ENCODE measurements at places on chromosomes 16 and 17.

DNA sequence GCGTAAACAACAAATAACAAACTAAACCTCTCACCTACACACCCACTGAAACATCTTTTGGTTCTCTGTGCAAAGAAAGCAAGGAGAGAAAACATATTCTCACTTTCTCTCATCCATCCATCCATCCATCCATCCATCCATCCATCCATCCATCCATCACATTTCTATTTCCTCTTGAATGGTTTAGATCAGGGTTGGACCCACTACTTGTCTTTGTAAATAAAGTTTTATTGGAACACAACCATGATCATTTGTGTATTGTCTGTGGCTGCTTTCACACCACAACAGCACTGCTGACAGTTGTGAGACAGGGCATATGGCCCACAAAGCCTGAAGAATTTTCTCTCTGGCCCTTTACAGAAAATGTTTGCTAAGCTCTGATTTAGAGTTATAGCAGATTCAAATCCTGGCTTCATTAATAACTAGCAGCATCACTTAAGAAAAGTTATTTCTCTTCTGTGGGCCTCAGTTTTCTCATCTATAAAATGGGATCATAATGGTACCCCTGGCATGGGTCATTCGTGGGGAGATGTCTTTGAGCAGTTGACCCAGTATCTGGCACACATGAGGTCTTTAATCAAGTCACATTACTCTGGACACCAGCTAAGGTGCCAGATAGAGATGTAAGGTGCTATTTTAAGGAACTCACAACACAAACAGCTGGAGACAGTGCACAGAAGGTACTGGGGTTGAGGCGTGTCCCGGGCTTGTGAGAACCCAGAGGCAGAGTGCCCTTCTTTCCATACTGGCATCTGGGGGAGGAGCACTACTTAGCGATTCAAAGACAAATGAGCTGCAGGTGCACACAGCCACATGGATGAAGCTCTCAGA is 146.3 kb downstream of the CMIP start:
- no peak for DNase-seq

DNA sequence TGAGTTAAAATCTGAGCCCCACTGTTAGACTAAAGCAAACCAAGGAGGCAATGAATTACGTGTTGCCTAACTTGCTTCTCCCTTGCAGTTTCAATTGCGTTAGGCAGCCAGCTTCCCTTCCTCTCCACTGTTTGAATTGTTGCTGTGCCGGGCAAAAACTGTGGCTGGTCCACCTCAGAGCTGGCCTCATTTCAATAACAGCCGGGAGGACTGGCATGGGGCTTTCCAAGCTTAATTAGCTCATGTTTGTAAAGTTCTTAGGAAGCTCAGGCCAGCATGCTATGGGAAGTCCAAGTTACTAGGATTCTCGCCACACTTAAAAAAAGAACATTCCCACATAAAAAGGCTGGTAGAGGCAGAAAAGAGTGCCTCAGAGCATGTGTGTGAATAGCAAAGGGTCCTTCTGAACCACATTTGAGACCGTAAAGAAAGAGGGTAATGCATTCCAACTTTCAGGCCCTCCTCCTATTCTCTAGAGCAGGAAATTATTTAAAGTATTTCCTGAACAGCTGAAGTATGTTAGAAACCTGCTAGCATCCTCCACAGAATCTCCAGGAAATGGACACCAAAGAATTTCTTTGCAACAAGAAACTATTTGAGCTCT is 79.0 kb upstream of the SMURF2 start:
- DNase-seq: no peak

- DNase-seq: no peak
These were observed 4.2 kb downstream of the PSMD12 start for GRCh38 chr17:67362173-67362572.

- no peak for DNase-seq
These were observed 5.2 kb downstream of the ARSG start for GRCh38 chr17:68296217-68297191.

- DNase-seq: peak; percentile 60
These were observed 38.4 kb downstream of the UTP18 start for GRCh38 chr17:51298508-51299371.

DNA sequence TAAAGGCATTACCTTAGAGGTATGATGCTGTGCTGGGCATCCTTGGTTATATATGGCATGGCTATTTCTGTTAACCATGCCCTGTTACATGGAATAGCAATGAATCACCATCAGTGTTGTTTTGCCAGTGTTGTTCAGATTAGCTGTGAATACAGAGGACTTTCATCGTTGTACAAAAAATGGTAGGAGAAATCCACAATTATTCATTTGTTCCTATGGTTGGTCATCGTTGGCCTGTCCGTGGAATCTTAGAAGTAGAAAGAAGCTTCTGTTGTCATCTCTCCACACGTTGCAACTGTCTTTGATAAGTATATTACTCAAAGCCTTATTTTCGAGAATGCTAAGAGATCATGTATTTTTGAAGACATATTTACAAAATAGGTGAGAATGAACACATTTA is 114.3 kb upstream of the CACNG5 start:
- DNase-seq: no peak

DNA sequence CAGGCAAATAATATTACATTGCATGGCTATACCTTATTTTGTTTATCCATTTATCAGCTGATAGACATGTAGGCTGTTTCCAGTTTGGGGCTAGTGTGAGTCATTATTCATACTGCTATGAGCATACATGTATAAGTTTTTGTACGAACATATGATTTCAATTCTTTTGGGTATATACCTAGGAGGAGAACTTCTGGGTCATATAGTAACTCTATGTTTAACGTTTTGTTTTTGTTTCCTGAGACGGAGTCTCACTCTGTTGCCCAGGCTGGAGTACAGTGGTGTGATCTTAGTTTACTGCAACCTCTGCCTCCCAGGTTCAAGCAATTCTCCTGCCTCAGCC is 2.4 kb upstream of the ITGAL start:
- no peak for DNase-seq

DNA sequence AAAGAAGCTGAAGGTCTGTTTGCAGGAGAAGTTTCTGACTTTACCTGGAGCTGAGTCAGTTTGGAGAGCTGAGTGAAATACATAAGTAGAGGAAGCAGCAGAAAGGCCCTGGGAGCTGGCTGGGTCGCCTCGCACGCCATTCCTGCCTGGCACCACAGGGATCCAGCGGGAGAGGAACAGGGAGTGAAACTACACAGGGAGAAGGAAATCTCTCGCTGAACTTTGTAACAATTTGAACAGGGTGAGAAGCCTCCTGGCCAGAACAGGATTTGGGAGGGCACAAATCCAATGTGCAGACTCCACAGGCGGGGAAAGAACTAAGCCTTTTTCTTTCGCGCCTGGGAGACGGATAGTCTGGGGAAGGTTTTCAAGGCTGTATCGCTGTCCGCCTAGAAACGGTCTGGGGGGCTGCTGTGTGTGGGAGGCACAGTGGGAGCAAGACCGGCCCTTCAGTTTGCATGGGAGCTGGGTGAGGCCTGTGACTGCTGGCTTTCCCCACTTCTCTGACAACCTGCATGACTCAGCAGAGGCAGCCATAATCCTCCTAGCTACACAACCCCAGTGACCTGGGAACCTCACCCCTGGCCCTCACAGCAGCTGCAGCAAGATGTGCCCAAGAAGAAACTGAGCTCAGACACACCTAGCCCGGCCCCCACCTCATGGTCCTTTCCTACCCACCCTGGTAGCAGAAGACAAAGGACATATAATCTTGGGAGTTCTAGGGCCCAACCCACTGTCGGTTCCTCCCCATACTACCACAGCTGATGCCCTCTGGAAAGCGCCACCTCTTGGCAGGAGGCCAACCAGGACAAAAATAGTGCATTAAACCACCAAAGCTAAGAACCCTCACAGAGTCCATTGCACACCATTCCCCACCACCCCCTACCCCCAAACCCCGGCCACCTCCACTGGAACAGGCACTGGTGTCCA is 778.6 kb downstream of the KCNJ2 start:
- DNase-seq: no peak

GRCh38 chr16:76577003-76577402 is 299.8 kb downstream of the CNTNAP4 start:
- DNase-seq: no peak

DNA sequence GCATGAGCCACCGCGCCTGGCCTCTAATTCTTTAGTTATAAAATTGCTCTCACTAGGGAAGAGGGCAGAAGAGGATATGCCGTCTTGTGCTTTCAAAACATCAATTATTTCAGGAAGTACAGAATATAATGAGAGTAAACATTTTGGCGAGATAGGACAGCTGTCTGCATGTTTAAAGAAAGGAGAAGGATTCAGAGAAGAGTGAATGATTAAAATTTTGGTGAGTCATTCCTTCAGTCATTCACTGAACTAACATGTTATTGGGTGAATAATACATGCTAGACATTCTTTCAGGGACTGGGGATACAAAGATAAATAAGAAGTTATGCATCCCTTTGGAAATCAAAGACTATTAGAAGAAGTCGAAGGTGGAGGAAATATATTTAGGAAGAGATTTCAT is 590.3 kb upstream of the GOT2 start:
- no peak for DNase-seq

GRCh38 chr17:17413821-17414220 is 63.0 kb upstream of the MED9 start:
- DNase-seq: no peak

- DNase-seq: no peak
These were observed 23.9 kb upstream of the DHRS13 start for GRCh38 chr17:28926786-28927185.

GRCh38 chr16:19716183-19716582 is 1.8 kb downstream of the KNOP1 start:
- DNase-seq: no peak

GRCh38 chr17:68560966-68561720 is 40.0 kb downstream of the FAM20A start:
- no peak for DNase-seq

DNA sequence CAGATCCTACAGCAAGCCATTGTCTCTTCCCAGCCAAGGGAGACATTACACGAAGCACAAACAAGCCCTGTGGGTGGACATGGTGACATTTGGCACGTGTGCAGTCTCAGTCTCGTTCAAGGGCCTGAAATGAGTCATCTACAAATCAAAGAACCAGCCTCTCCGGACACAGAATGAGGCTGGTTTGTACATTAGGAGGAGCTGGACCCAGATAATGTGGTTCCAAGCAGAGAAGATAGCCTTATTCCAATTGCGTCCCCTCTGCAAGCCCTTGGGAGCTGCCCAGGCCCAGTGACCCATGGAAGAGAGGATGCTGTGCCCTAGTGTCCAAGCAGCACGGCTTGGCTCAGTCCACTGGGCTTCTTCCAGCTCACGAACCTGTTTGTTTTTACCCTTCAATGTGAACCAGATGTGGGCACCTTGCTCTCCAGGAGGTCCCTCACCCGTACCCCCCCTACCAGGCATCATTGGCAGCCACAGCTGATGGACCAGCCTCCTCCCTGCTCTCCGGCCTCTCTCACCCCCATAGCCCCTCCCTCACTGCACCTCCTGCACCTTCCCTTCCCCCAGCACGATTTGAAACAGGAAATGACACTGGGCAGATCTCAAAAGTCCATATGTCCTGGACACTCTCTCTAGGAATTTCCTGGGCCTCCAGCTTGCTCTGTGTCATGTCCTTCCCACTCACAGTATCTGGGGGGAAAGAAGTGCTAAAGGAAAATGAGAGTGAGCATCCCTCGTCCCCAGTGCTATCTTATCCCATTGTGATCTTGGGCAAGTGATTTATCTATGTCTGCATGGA is 26.2 kb downstream of the KPNA2 start:
- DNase-seq: no peak

DNA sequence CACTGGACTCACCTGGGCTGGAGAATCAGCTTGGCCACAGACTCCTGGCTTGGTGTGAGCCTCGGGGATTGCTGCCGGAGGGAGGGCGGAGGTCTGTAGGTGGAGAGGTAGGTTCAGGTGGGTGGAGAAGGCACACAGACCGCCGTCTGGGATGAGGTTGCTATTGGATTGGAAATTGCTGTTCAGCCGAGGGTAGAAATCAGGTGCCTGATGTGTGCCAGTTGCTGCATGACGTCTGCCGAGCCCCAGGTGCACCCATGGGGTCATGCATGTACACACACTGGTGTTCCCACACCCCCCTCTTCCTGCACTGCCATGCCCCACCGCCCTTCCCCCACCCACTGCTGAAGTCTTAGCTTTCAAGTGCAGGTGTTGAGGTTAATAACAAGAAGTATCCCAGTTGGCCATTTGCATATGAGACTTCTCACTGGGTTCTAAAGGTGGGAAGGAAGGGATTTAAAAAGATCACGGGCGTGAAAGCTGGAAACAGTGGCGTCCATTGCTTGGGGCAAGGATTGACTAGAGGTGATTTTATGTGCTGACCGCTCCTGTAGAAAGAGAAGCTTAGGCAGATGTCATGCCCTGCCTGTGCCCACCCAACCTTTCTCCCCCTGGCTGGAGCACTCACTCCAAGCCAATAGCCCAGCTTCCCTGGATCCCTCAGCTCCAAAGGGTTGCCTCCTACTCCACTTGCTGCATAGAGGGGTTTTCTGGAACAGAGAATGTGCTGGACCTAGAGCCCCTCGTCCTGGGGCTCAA is 193.6 kb downstream of the CCDC182 start:
- DNase-seq: no peak

GRCh38 chr16:19481296-19481695 is 40.6 kb downstream of the GDE1 start:
- peak; percentile 88 for DNase-seq

DNA sequence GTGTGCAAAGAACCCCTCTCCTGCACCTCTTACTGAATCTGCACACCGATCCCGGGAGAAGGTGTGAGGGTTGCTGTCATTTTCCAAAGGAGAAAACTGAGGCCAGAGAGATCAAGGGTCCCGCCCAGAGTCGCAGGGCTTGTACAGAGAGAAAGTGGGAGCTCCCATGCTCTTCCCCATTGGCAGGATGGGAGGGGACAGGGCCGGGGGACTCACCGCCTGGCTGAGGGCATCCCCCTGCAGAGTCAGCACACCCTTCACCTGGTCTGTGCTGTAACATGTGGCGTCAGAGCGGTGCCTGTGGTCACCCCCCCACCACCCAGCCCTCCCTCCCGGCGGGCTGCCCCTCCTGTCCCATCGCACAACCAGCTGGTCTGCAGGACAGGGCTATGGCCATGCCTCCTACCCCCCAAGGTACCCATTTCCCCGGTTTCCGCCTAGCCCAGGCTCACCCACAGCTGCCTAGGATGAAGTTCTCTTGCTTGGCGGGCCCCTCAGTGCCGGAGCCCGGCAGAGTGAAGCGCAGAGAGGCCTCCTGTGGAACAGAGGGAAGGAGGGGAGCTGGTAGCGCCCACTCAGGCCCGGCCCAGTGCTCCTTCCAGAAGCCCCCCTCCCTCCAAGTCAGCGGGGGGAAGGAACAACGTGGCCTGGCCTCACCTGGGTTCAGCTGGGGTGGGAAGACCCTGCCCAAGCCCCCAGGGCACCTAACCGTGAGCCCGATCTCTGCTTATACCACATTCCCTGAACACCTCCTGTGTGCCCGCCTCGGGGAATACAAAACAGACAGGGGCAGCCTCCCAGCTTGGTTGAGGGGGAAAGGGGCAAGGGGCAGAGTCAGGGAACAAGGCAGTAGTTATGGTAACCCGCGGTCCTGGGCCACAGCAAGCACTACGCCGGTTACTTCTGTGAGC is 1.1 kb downstream of the ROGDI start:
- no peak for DNase-seq

- no peak for DNase-seq
These were observed 1.6 kb downstream of the CMIP start for GRCh38 chr16:81445966-81446906.

Measured in hematopoietic multipotent progenitor cell treated with erythropoietin and hydrocortisone succinate and interleukin-3 and kit ligand, for 15 days (in vitro differentiated cells).